ENCODE measurements at places on chromosomes 5 and 9.

- DNase-seq: peak; percentile 72
Measured at GRCh38 chr5:76813982-76814562, 4.8 kb upstream of the F2RL1 start.

DNA sequence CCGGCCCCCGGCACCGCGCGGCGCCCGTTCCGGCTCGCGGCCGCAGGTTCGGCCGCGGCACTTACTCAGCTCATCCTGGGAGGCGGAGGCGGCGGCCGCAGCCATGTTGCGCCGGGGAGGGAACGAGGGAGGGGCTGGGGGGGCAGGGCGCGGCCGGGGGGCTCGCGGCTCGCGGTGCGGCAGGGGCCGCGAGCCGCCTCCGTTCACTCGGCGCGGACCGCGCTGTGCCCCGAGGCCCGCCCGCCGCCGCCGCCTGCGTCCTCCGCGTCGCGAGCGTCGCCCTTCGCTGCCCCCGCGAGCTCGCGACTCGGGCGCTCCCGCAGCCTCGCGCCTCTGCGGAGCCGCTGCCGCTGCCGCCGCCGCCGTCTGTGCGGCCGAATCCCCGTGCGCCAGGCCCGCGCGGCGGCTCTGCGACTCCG is 735 bp downstream of the ECPAS start:
- no peak for DNase-seq

GRCh38 chr9:136751244-136751643 is 2.9 kb upstream of the LCN6 start:
- DNase-seq: no peak

DNA sequence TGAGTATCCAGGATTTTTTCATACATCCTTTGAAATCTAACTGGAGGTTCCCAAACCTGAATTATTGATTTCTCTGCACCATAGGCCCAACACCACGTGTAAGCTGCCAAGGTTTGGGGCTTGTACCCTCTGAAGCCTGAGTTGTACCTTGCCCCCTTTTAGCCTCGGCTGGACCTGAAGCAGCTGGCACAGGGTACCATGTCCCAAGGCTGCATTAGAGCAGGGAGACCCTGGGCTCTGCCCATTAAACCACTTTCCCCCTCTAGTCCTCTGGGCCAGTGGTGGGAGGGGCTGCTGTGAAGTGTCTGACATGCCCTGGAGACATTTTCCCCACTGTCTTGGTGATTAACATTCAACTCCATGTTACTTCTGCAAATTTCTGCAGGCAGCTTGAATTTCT is 532.9 kb upstream of the NUDT12 start:
- DNase-seq: no peak

DNA sequence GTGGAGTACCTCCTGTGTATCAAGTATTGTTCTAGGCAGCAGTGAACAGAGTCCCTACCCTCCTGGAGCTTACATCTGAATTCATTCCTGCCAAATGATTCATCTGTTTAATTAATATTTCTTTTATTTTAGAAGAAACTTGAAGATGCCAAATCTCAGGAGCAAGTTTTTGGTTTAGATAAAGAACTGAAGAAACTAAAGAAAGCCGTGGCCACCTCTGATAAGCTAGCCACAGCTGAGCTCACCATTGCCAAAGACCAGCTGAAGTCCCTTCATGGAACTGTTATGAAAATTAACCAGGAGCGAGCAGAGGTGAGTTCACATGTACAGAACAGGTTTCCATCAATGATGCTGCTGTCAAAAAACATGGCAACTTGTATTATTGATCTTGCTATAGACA is 57.9 kb downstream of the RAB14 start:
- no peak for DNase-seq

DNA sequence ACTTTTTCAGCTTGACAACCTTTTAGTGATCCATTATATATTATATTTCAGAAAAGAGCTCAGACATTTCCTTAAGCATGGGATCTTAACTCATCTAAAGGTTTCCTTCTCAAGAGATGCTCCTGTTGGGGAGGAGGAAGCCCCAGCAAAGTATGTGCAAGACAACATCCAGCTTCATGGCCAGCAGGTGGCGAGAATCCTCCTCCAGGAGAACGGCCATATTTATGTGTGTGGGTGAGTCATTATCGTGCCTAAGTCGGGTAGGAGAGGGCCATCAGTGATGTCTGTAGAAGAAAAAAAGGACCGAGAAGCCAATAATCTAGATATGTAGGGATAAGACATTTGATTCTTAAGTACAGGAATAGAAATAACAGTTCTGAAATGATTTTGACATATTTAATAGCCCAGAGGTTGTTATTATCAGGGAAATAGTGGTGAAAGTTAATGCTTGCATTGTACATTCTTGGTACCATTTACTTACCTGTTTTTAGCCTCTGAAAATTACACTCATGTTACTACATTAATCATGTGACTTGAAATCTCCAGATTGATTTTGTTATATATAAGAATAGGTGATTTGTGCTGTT is 28.2 kb downstream of the MTRR start:
- DNase-seq: peak; percentile 74

DNA sequence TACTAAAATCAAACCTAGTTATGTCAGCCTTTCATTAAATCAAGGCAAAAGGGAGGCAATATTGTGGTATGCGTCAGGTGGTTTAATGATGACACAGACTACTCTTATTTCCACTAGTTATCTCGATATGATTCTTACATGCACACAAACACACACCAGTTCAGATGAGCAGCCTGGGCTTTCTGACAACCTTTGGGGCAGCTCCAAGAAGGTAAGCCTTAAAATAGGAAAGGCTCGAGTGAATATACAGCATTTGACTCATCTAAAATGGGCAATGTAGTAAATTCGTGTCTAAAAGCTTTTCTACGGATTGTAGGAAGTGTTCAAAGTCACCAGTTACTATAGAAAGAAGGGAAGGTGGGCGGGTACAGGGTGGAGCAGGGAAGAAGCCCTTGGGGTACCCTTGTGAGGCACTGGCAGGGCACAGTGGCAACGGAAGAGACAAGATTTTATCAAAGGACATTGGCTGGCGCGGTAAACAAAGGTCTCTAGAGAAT is 1.9 kb downstream of the ANKH start:
- no peak for DNase-seq

GRCh38 chr5:140331638-140332037 is 14.8 kb downstream of the HBEGF start:
- DNase-seq: no peak

DNA sequence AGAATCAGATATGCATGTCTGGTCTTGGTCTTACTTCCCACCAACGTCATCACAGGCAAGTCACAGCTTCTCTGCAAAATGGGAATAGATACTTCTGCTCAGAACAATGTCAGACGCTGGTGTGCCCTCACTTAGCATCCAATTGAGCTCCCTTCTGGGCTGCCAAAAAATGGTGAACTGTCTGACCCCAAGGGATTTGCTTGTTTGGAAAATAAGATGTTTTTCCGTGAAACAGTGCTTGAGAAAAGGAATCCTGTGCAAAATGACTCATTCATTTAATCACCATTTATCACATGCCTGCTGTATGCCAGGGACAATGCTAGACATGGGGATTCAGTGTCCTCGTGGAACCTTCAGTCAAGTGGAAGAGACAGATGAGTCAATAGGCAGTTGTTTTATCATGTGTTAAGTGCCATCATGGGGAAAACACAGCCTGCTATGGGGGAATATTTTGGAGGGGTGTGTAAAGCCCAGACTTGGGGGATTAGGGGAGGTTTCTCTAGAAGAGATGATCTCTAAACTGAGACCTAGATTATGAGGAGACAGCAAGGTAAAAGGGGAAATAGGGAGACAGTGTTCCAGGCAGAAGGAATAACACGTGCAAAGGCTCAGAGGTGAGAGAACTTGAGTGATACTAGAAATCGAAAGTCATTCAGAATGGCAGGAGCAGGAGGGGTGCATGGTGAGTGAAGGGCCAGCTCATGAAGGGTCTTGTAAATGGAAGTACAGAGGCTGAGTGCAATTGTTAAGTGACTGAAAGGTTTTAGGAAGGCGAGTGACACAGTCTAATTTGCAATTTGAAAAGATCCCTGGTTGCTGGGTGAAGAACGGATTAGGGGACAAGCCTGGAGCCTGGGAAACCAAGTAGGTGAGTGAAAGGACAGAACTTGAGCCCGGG is 3.9 kb downstream of the NIPAL4 start:
- peak; percentile 36 for DNase-seq

DNA sequence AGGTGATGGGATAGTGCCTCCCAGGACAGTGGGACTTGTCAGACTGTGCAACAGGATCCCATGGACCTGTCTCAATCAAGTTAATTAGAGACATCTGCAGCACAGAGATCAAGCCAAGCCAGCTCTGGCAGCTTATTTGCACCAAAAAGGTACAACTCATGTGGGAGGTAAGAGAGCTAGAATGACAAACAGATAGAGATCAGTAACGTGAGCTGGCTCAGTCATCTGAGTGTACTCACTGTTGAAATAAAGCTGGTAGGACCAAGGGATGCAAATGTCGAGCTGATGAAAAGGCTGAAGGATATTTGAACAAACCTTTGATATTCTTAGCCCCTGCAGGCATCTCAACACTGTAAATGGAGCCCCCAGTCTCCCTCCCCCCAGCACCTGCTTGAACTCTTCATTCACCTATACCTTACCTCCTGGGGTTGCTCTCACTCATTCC is 198.1 kb downstream of the EFNA5 start:
- DNase-seq: no peak

GRCh38 chr5:65247594-65247993 is 234.1 kb downstream of the ADAMTS6 start:
- DNase-seq: no peak

DNA sequence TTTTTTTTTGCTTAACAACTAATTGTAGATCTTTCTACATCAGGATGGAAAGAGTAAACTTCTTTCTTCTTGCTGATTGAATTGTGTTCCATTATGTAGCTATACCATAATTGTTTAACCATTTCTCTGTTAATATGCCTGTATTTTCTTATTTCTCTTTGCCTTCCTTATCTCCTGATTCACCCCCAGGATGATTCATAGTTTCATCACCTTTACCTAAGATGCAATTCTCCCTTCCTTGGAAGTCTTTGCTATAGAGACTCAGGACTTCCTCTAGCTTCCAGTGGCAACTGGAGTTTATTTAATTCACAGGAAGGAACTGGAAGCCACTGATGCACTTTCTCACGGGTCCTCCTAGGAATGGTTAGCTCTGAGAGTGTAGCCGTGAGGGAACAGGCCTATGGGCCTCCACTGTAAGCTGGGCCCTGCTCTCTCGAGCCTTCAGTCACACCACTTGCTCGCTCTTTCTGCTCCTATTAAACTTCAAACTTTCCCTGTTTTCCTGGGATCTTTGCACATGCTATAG is 83.1 kb downstream of the FGF1 start:
- no peak for DNase-seq

- DNase-seq: peak; percentile 72
Measured at GRCh38 chr9:22238809-22239684, 207.6 kb upstream of the DMRTA1 start.

DNA sequence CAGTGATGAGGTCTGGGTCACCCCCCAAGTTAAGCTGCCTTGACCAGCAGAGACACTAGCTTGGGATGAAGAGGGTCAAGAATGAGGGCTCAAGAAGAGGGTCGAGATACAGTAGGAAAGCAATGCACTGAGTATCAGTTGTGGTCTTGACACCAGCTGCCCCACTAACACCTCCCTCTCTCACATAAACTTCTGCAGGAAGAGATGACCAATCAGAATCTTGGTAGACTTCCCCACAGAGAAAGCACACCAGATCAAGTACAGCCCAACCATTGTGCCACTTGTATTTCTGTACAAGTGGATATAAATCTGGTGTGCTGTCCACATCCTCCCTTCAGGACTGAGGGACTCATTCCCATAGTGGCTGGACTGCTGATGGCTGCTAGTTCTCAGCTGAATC is 101.2 kb upstream of the ELL2 start:
- DNase-seq: no peak

DNA sequence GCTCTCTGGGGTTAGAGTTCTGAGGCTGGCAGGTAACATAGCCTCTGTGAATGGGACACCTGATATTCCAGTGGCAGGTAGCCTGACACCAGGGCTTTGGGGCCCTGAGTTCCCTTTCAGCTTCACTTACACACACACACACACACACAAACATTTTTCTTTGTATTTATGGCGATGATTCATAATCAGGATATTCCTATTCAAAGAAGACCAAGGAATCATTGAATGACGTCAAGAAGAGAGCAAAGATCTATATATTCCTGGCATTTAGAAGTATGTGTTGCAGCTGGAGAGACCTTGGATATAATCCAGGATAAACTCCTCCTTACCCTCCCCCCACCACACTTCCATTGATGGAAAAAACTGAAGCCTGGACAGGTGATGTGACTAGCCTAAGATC is 7.9 kb upstream of the ENTREP1 start:
- DNase-seq: no peak
